CD4-positive, alpha-beta T cell treated with Interleukin-21 for 1 hour (primary cell): ENCODE measurements at places on chromosomes 3 and 15.

GRCh38 chr3:105862217-105862616 lies 6.6 kb downstream of the CBLB start:
- peak; percentile 28 for DNase-seq

- DNase-seq, result no peak
Observed at GRCh38 chr3:119156868-119157267, 10.9 kb downstream of the TEX55 start.

DNA sequence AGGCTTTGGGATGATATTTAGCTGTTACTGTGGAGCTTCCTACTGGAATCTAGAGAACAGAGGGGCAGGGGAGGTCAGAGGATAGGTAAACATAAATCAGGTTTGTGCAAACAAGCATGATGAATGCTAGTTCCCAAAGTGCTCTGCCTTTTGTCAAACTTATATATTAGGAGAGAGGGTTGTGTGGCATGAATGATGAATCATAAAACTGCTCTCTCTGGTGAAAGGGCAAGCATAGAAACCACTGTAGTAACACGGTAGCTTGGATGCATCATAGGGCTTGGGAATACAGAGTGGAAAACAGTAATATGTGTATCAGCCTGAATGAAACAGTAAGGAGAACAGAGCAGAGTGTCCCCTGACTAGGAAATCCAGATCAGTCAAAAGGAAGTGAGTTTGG lies 486.7 kb downstream of the IL5RA start:
- no peak for DNase-seq

DNA sequence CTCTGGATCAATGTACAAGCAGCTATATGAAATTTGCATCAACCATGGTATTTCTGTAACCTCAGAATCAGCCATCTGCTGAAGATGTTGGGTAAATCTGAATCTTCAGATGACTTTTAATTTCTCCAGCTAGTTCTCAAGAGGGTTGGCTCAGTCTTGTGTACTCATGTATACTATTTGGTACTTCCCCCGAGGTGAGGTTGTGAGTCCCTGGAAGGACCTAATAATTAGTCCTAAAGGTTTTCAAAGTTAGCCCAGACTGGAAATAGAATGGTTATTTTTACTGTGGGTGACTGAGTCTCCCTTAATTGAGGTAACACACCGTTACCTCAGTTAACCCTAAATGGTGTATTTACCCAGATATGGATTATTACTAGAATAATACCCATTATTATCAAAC lies 104.3 kb upstream of the THSD4 start:
- no peak for DNase-seq

DNA sequence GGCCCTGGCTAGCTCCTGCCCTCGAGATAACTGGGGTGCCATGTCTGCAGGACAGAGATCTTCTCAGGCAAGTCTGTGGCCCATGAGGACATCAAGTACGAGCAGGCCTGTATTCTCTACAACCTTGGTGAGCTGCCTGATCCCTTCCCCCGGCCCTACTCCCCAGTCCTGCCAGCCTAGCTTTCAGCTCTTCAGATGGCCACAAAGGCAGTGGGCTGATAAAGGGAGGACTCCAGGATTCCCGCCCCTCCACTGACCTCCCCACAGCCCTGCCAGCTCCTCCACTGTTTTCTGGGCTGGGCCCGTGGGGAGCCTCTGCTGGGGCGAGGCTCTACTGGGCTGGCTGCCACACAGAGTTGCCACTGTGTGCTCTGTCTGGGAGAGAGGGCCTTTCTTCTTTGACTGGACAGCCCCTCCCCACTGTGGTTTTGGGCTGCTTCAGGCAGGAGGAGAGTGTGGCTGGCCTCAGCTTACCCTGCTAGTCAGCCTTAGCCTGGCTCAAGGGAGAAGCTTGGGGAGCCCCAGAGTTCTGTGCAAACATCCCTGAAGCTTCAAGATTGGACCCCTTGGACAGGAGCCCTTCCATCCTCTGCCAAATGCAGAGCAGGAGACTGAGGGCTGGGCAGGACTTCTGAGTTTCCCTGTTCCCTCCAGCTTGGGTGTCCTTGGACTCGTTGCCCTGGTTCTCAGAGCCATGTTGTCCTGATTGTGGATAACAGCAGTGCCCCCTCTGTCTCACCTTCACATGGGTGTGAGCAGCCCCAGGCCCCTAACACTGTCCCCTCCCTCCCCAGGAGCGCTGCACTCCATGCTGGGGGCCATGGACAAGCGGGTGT lies 24.4 kb downstream of the PTPN23 start:
- no peak for DNase-seq

DNA sequence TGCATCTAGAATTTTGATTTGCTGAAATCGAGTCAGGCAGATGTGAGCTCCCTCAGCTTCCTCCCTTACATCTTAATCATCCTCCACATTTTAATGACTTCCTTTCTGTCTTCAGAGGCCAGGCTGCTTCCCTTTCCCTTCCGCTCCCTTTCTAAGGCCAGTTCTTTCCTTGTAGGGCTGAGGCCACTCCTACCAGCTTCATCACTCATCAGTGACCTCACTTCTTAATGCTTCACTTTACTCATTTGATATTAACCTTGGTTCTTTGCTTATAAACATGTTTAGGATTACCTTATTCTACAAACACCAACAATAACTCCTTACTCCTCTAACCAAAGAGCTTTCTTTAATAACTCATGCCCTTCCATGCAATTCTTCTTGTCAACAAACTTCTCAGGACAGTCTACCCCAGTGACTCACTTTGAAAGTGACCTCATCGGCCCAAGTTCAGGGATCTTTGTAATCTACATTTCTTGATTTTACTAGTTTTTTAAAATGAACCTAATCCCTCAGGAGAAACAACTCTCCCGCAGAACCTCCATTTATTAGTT lies 23.9 kb downstream of the ILDR1 start:
- peak; percentile 18 for DNase-seq

- DNase-seq, result no peak
Observed at GRCh38 chr3:10281951-10282350, 10.8 kb downstream of the GHRL start.

DNA sequence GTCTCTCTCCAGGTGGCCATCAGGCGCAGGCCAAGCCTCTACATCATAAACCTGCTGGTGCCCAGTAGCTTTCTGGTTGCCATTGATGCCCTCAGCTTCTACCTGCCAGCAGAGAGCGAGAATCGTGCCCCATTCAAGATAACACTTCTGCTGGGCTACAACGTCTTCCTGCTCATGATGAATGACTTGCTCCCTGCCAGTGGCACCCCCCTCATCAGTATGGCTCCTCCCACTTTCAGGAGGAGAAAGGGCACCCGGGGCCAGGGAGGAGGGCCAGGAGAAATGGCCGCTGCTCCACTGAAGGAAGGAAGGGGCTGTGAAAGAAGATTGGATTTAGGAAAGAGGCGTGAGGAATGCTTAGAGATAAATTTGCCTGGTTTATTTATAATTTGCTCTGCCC lies 6.6 kb downstream of the HTR3C start:
- DNase-seq, result no peak

GRCh38 chr3:76436894-76437293 lies 603.0 kb upstream of the ROBO2 start:
- DNase-seq, result no peak
